ENCODE measurements at places on chromosomes 4 and X.

DNA sequence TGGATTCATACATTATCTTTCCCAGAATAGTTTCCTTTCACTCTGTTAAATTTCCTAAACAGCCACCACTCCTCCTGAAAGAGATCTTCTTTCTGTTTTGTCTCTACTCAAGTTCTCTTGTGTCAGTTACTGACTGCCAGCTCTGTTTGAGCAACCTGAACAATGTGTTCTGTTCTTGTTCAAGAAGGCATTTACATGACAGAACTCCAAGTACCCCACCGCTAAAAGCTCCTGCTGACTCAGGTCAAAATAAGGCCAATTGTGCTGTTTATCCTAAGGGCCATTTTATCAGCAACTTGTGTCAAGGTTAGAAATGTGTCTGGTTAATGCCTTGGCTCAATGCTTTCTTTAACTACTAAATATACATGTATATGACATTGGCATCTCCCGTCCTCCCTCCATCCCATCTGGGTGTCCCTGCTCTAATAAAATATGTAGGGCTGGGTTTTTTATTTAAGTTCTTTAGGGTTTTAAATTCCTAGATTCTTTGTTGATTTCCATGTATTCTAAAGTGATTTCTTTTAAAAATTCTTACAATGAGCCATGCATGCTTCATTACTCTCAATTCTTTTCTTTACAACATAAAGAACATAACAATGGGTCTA lies 144.3 kb upstream of the PAQR3 start:
- no peak for DNase-seq

GRCh38 chr4:101540336-101540735 lies 193.0 kb upstream of the PPP3CA start:
- no peak for DNase-seq

DNA sequence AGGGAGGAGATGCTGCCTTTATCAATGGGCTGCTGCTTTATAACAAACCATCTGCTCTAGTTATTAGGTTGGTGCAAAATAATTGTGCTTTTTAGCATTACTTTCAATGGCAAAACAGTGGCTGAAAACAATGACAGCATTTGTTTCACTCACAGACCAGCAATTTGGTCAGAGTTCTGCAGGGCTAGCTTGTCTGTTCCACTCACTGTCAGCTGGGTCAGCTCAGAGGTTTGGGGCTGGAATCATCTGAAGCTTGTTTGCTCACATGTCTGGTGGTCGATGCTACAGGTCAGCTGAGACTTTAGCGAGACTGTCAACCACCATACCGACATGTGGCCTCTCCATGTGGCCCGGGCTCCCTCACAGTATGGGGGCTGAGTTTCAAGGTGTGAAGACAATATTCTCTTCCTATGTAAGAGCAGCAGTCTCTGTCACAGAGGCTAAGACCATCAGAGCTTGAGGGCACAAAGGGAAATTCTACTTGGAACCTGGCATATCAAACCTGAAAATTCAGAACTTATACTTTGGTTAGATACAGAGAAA lies 81.3 kb upstream of the LIMCH1 start:
- no peak for DNase-seq

DNA sequence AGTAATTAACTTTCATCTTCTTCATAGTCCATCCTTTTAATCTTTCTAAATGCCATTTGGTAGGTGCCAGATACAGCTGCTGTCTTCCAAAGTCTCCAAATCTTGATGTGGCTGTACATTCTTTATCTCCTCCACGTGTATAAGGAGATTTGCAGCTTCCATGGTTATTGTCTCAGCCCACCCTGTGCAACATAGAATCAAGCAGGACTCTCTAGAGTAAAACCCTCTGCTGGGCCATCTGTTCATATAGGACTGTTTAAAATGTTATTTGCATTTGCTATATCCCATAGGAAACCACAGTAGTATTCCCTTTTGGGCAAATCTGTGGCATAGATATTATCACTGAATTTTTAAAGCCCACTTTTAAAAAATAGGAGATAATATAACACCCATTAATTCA lies 527.2 kb upstream of the EPHA5 start:
- DNase-seq: no peak

- no peak for DNase-seq
These were observed 41.0 kb upstream of the JADE1 start for GRCh38 chr4:128768373-128768996.

GRCh38 chrX:153549807-153550206 lies 32.4 kb downstream of the ATP2B3 start:
- DNase-seq: no peak

DNA sequence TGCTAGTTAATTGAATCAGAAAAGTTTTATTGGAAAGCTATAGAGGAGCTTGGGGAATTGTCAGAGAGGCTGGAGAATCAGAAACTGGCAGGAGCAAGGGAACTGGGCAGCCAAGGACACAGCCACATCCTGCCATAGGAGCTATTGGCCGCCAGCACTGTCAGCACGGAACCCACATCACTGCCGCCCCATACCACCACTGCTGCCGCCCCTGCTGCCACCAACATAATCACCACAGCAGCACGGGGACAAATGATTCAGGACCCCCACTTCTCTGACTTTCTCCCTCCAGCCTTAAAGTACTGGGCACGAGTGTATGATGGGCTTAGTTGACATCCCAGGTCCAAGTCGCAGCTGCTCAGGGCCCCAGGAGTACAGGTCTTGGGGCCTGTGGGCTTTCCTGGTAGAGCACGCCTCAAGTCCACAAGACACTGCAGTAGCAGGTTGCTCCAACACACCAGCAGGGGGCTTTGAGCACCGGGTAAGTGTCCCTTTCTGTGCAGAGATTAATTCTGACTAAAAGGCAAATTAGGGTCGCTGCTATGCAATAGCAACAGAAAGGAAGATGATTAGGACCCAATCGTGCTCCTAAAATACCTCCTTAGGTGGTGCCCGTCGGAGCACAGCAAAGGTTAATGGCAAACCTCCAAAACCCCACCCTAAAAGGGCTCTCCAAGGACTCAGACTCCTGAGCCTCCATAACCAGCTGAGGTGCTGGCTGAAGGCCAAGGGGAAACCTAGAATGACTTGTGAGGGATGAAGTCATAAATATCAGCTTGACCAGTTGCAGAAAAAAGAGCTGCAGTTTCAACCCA lies 6.9 kb downstream of the PJA1 start:
- DNase-seq: peak; percentile 48

DNA sequence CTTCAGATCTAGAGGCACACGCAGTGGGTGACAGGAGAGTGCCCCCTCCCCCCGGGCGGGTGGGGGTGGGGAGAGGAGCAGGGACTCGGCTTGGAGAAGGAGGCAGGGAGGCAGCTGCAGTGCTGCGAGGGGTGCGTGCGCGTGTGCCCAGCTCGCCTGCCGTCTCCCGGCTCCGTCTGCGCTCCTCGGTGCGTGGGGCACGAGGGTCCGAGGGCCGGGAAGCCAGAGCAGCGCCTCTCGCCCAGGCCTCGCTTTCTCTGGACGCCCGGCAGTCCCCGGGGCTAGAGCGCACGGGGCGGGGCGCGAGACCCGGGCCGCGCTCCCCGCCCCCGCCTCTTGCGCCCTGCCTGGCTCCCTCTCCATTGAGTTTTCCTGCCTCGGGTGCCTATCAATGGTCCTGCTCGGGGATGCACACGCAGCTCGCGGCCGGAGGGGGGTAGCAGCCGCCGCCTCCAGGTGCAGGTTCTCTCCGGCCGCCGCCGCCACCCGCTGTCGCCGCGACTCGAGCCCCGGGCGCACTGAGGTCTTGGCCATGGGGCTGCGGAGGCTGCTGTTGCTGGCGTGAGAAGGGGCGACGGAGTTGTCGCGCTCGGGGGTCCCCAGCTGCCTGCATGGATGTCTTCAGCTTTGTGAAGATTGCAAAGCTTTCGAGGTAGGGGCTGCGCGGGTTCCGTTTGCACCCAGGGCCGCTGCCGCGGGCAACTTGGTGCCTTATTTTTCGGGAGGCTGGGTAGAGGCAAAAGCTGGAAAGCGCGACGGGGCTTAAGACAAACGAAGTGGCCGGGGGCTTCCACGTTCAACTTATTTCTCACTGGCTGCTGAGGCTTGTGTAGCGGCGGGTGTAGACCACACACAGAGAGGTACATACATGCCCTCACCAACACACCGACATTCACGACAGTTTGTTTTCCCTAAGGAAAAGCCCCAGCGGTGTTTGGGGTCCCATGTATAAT lies at the start of gene FRMPD4:
Gene FRMPD4 (plus strand): TSS at position 113 of the 953 bp plus-strand sequence. CDS start 499 bp downstream, at position 612.
- DNase-seq: no peak

- no peak for DNase-seq
These were observed 340.9 kb downstream of the CHIC1 start for GRCh38 chrX:73903941-73904340.

- DNase-seq: no peak
These were observed 19.4 kb downstream of the RBM10 start for GRCh38 chrX:47164420-47164819.

GRCh38 chrX:131985526-131986049 lies 37.5 kb upstream of the STK26 start:
- DNase-seq: no peak

DNA sequence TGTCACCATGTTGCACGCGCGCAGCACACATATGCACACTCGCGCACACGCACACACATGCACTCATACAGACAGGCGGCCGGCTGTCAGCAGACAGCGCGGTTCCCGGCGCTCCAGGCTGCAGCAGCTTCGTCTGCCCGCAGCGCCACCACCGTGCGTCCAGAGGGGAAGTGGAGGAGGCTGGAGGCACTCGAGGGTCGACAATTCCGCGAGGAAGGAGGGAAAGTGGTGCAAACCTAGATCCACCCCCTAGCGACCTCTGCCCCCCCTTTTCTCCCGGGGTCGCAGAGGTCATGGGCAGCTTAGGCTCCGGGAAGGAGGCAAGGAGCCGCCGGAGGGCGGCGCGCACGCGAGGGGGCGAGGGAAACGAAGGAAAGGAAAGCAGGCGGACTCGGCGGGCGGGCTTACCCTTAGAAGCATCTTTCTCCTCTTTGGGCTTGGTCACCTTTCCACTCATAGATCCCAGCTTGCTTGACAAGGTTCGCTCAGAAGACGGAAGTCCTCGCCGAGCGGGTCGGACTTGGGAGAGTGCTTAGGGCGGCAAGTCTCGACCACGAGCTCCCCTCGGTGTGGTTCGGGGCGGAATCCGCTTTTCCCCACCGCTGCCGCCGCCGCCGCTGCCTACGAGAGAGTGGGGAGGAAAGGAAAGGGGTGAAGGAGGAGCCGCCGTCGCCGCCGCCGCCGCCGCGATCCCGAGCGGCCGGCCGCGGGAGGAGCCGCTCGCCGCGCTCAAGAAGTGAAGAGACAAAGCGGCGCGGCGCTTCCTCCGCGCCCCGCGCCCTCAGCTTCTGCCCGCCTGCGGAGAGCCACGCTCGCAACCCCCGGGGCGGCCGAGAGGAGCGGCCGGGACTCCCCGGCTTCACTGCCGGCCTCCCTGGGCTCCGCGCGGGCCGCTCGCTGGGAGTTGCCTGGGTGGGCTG lies 326.6 kb upstream of the F9 start:
- DNase-seq: peak; percentile 10

- no peak for DNase-seq
These were observed 45.2 kb downstream of the STARD8 start for GRCh38 chrX:68692651-68693050.

- peak; percentile 18 for DNase-seq
These were observed 231.5 kb upstream of the DIAPH2 start for GRCh38 chrX:96453139-96453538.

GRCh38 chr4:57136281-57136680 lies 26.1 kb upstream of the IGFBP7 start:
- no peak for DNase-seq

DNA sequence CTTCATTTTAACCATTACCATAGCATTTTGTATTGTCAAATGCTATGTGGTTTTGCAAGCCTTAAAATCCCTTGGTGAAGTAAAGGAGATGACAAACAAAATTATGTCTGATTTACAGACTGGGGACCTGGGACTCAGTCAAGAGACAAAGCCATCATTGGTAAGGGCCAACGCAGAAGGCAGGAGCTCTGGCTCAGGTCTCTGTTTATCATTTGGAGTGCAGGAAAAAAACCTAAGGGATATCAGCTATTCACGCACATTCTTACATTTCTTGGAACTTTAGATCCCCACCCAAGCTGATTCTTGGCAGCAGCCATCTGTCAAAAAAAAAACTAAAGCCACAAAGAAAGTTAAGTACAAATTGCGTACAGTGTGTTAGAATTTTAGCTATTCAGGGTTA lies 731.9 kb downstream of the STPG2 start:
- DNase-seq: no peak

GRCh38 chrX:5549512-5549911 lies 679.2 kb downstream of the NLGN4X start:
- DNase-seq: no peak

- DNase-seq: no peak
These were observed 212.4 kb upstream of the PACRGL start for GRCh38 chr4:20487852-20488251.

DNA sequence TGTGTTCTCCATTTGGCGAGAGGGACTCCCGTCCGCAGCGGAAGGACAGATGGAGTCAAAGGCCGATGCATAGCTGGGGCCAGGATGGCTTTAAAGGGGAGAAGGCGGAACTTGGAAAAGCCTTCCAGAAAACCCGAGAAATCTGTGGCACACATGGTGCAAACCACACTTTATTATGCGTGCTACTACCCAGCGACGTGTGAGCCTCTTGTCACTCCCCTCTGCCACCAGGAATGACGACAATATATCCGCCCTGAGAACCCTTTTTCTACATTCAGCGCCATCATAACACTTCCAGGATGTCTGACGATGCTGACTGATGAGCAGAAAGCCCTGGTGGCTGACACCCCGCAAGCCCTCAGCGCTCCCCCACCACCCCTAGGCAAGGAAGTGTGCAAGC lies 689 bp upstream of the DCHS2 start:
- DNase-seq: no peak

DNA sequence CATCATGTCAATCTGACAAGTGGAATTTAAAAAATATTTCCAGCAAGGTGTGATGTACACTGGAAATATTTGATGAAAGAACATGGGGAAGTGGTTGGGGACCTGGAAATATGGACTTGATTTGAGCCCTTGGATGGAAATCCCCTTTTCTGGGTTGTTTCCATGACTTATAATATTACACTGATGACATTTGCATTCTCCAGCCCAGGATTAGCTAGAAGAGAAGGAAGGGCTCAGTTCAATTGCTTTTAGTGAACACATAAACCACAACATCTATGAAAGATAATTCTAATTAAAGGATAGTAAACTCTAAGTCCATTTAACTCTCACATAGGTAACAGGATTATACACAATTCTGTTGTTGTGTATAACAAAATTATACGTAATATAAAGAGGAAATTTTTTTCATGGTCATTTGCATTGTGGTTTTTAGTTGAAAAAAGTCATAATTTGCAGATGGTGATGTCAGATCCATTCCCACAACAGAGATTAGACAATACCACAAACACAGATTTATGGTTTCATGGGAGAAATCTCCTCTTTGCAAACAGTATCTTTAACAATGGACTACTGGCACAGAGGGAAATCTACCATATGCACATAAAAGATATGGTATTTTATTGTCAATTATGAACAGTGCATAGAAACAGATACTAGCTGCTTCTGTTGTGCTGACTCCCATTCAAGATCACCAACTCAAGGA lies 126.5 kb downstream of the DKK2 start:
- DNase-seq: no peak
